ENCODE measurements at places on chromosomes 3 and 15. TPM values are rescaled to one million over a fixed set of nuclear protein-coding genes. Genes with fewer than 3 reads are reported as not detected.

DNA sequence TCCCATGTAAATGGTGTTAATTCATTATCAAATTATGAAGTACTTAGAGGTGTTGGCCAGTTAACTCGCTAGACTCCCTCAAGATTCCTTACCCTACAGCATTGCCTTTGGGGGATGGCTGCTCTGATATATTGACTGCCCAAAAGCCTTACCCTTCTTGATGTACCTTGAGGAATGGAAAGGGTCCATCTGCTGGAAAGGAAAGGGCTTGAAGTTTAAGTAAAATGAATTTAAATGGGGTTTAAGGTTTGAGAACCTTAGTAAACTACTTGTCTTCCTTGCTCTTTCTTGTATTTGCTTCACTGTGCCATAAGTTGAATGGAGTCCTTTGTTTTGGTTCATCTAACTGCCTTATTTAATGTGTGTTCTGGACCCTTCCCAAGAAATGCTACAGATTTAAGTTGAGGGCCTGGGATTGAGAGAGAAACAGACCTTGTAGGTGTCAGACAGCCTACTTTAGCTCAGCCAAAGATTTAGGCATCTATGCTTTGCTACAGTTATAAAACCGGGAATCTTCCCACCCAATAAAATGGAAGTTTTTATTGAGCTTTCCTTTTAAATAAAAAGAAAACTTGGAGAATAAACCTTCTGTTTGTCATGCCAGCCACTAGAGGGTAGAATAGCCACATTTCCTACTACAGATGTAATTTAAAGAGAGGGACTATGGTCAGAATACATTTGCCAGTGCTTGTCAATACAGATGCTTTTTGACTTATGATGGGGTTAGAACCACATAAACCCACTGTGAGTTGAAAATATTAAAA lies 25.3 kb downstream of the CMSS1 start:
- no peak for DNase-seq
- no peaks in the 10 kb centered on the region for H3K27me3 ChIP-seq
- H3K4me1 ChIP-seq, result no peaks in the 10 kb centered on the region
- H3K36me3 ChIP-seq, result no peaks in the 10 kb centered on the region

- H3K27ac ChIP-seq, result no peak overlapping the region
- H3K4me3 ChIP-seq, result no peak overlapping the region
- no peaks in the 10 kb centered on the region for H3K4me1 ChIP-seq
- no peaks in the 10 kb centered on the region for H3K27me3 ChIP-seq
Observed at GRCh38 chr3:126013751-126014156, 44.8 kb downstream of the ROPN1B start.

DNA sequence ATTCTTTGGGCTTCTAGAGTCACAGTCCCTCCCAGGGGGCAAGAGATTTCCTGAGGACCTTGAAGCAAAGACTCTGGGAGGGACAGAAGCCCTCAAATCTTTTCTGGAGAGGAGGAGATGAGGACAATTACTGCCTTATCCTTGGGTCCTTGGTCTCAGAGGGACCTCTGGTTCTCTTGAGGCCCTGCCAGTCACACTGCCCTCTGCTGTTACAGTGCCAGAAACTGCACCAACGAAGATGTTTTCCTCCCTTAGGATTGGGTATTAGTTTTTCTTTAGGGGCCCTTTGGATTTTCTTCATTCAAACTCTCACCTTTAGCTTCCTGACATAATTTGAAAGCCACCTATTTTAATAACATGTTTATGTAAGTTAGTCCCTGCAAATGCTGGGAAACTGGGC lies 58.2 kb upstream of the SCN5A start:
- H3K36me3 ChIP-seq, result no peaks in the 10 kb centered on the region
- H3K27ac ChIP-seq, result no peak overlapping the region
- no peak for DNase-seq
- no peaks in the 10 kb centered on the region for H3K27me3 ChIP-seq

PDIA5 gene
- 4.4 TPM for polyA plus RNA-seq

GABRG3 gene
- not detected for polyA plus RNA-seq

CFAP100 gene
- polyA plus RNA-seq, result not detected

DNA sequence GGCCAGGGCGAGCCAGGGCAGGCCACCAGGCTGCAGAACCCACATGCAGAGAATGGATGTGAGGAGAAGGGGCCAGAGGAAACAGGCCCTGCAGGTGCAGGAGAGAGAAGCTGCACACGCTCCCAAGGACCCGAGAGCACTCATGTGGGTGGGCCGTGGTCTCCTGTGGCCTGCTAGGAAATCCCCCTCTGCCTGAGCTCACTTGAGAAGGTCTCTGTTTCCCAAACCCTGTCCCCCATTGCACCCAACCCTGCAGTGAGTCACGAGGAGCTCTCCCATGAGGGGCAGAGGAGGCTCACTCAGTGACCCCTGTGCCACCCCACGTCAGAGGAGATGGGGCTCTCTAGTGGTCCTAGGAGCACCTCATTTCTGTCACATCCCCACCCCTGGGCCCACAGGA lies 111.1 kb downstream of the KLF13 start:
- no peak for DNase-seq
- H3K4me1 ChIP-seq, result peaks cover 81% of the 10 kb centered on the region
- peak overlapping the region; percentile 17 for H3K27ac ChIP-seq

DNA sequence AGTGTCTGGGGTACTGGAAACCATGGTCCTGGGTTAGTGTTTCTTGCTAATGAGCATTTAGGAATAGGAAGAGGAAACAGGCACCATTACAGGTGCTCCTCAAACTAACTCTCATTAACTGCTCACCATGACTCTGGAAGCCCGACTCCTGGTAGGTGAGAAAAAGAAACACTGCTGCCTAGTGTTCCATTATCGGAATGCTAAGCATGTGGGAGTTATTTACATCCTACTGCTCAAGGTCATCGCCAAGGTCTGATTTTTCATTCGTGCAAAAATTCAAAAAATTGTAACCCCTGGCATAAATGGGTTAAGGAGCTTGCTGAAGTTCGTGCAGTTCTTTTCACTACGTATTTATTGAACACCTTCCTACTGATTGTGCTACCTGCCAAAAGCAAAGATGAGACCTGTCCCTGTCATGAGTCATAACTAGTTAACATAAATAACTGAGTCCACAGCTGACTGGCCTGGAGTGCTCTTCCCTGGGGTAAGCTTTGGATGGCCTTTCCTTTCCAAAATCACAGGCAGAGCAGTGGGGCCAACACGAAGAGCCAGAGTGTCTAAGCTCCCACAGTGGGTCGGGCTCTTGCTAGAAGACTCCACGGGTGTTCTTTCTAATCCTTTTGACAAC lies 22.7 kb upstream of the PAQR5 start:
- no peaks in the 10 kb centered on the region for H3K4me1 ChIP-seq
- no peak for DNase-seq
- H3K27ac ChIP-seq, result no peak overlapping the region
- no peak overlapping the region for H3K4me3 ChIP-seq
- no peaks in the 10 kb centered on the region for H3K36me3 ChIP-seq
- peaks cover 3% of the 10 kb centered on the region for H3K27me3 ChIP-seq

DNA sequence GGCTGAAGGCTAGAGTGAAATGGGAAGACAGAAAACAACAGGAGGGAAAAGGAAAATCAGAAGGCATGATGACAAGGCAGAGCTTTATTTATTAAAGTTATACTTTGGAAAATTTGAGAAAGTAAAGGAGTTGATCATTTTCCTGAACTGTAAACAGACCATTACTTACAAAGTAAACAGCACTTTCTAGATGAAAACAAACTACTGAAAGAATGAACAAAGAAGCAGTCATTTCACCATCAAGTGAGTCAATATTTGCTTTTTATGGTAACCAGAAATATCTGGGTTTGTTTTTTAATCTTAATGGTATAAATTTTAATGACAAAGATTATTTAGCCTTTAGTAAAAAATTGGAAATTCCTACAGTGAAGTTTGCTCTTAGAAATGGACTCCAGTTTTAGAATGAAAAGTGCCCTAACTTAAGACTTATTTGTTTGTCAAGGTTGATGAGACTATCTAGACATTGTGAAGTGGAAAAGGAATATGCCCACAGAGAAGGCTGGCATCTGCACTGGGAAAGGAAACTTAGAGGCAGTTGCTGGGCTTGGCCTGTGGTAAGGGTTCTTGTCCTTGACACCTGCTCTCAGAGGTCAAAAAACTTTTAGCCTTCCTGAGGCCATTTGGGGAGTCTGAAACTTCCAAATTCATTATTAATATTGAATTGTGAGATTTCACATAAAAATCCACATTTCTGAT lies 47.2 kb downstream of the SPTSSB start:
- H3K4me3 ChIP-seq, result no peak overlapping the region
- no peaks in the 10 kb centered on the region for H3K4me1 ChIP-seq
- no peak overlapping the region for H3K27ac ChIP-seq
- H3K27me3 ChIP-seq, result peaks cover 5% of the 10 kb centered on the region
- H3K36me3 ChIP-seq, result no peaks in the 10 kb centered on the region

LARP6 gene
- 0.05 TPM for polyA plus RNA-seq

GRCh38 chr3:21331321-21331720 lies 419.7 kb downstream of the ZNF385D start:
- no peaks in the 10 kb centered on the region for H3K27me3 ChIP-seq
- DNase-seq, result no peak
- no peaks in the 10 kb centered on the region for H3K4me1 ChIP-seq
- no peak overlapping the region for H3K4me3 ChIP-seq

GRCh38 chr3:122886946-122887345 lies 92.1 kb downstream of the SLC49A4 start:
- H3K27ac ChIP-seq, result no peak overlapping the region
- no peaks in the 10 kb centered on the region for H3K27me3 ChIP-seq
- H3K36me3 ChIP-seq, result no peaks in the 10 kb centered on the region
